Stimulated activated CD8-positive, alpha-beta memory T cell treated with anti-CD3 and anti-CD28 coated beads, Interleukin-15, amount 100 ng/mL, for 24 hours (primary cell): ENCODE measurements at places on chromosomes 7 and 10.

DNA sequence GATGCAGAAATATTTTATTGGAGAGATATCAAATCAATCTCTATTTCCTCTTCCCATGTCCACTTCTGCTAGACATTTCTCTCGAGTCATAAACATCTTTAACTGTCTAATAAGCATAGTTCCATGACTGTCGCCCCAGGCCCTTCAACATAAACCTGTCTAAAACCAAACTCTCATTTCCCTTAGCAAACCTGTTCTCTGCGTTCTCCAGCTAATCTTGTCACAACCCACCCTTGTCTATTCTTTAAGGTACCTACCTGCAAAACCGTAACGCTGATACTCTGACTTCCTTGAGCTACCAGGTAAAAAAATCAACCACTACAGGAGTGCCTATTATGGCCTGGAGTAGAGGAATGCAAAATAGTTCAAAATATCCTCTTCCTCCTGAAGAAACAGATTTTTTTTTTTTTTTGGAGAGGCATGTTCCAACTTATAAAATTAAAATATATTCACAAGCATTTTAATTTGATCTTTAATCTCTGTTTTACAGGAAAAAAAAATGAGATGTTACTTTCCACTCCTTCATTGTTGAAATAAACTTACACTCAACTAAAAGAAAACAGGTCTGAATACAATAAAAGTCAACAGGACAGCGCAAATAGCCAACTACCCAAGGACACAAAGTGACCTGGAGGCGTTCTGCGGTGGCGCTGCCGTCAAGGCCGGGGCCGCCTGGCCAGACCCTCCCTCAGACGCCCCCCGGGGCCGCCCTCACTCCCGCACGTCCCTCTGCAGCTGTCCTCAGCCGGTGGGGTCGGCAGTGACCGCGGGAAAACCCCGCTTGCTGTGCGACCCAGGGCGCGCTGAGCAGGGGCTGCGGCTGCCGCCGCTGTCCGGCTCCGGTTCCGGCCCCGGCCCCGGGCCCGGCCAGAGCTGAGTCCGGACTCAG is 765 bp downstream of the SLC25A40 start:
- DNase-seq: no peak

GRCh38 chr7:17166824-17167379 is 131.6 kb upstream of the AHR start:
- no peak for DNase-seq

- DNase-seq: no peak
Observed at GRCh38 chr7:83528925-83529423, 120.0 kb downstream of the SEMA3E start.

GRCh38 chr10:104711302-104711721 is 70.2 kb downstream of the SORCS3 start:
- DNase-seq: no peak

- no peak for DNase-seq
Observed at GRCh38 chr10:110815354-110816004, 56.2 kb upstream of the PDCD4 start.

- DNase-seq: no peak
Observed at GRCh38 chr10:47175181-47176123, 124.5 kb upstream of the GDF10 start.

- no peak for DNase-seq
Observed at GRCh38 chr7:28128608-28129007, 52.0 kb downstream of the JAZF1 start.

- no peak for DNase-seq
Observed at GRCh38 chr10:128060341-128061250, 65.6 kb downstream of the MKI67 start.
